ENCODE measurements at places on chromosomes 11 and 22. TPM values are rescaled to one million over a fixed set of nuclear protein-coding genes. Genes with fewer than 3 reads are reported as not detected.
A peak's percentile ranks its signal among the peaks of the same experiment; 100 is the strongest.

The DTX4 gene
- total RNA-seq = 4.0 TPM

The LDHAL6A gene
- total RNA-seq = not detected

The IRAG1 gene
- 38.0 TPM for total RNA-seq

The ADORA2A gene
- total RNA-seq = 1.1 TPM

The PARVG gene
- total RNA-seq = not detected

The ZBED4 gene
- total RNA-seq = 8.4 TPM

- no peak overlapping the region for H3K27ac ChIP-seq
- peaks cover 11% of the 10 kb centered on the region for H3K4me1 ChIP-seq
- H3K4me3 ChIP-seq = no peak overlapping the region
- H3K36me3 ChIP-seq = no peaks in the 10 kb centered on the region
- H3K27me3 ChIP-seq = peaks cover 18% of the 10 kb centered on the region
Observed at GRCh38 chr11:126162306-126163030, 49.0 kb downstream of the RPUSD4 start.

GRCh38 chr11:102576350-102576749, 45.8 kb upstream of the MMP7 start:
- H3K36me3 ChIP-seq = no peaks in the 10 kb centered on the region
- H3K4me1 ChIP-seq = peaks cover 9% of the 10 kb centered on the region
- H3K27me3 ChIP-seq = no peaks in the 10 kb centered on the region
- no peak overlapping the region for H3K27ac ChIP-seq

DNA sequence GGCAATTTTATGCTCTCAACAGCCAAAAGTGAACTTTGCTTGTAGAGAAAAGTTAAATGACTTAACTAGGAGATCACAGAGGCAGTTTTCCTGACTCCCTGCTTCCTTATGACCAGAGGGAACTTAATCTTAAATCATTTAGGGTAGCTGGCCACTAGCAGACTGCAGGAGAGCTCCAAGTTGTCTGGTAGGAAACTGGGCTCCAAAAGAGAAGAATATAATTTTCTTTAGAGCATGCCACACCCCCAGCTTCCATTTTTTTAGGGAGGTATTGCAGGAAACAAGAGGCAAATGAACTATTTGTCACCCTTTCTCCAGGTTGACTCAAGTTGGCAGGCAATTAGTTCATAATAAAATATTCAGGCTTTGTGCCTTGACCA, 2.6 kb downstream of the METTL15 start:
- H3K4me1 ChIP-seq = peaks cover 60% of the 10 kb centered on the region
- peak overlapping the region; percentile 98 for H3K4me3 ChIP-seq

DNA sequence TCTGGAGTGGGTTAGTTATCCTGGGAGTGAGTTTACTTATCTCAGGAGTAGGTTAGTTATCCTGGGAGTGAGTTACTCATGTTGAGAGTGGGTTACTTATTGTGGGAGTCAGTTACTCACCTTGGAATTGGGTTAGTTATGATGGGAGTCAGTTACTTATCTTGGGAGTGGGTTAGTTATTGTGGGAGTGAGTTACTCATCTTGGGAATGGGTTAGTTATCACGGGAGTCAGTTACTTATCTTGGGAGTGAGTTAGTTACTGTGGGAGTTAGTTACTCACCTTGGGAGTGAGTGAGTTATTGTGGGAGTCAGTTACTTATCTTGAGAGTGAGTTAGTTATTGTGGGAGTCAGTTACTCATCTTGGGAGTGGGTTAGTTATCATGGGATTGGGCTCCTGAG, 49.6 kb upstream of the B3GAT1 start:
- H3K36me3 ChIP-seq = no peaks in the 10 kb centered on the region
- H3K4me1 ChIP-seq = no peaks in the 10 kb centered on the region
- DNase-seq = no peak
- H3K27me3 ChIP-seq = peaks cover 2% of the 10 kb centered on the region

All from HFFc6 (cell line).